ENCODE measurements at places on chromosomes 7 and 10.

DNA sequence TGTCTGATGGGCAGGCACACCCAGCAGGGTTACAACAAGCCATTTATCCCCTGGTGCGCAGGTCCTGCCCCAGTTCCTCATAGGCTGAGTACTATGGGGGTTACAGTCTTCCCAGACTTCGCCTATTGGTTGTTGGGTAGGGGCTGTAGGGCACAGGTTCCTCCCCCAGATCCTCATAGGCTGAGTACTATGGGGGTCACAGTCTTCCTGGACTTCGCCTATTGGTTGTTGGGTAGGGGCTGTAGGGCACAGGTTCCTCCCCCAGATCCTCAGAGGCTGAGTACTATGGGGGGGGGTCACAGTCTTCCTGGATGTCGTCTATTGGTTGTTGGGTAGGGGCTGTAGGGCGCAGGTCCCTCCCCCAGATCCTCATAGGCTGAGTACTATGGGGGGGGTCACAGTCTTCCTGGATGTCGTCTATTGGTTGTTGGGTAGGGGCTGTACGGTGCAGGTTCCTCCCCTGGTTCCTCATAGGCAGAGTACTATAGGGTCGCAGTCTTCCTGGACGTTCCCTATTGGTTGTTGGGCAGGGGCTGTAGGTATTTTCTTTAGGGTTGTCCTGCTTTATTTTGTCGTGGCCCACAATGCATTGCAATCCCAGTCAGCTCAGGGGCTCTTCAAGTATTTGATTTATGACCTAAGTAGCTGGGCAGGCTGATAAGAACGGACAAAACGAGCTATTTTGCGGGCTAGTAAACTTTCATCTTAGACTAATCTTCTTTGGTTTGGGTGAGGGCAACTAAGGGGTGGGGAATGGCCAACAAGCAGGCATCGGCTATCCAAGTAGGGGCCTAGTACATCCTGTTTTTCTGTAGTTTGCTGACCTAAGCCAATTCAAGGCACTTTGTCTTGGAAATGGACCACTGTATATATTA is 3.4 kb downstream of the LRRC27 start:
- peak; percentile 19 for DNase-seq

DNA sequence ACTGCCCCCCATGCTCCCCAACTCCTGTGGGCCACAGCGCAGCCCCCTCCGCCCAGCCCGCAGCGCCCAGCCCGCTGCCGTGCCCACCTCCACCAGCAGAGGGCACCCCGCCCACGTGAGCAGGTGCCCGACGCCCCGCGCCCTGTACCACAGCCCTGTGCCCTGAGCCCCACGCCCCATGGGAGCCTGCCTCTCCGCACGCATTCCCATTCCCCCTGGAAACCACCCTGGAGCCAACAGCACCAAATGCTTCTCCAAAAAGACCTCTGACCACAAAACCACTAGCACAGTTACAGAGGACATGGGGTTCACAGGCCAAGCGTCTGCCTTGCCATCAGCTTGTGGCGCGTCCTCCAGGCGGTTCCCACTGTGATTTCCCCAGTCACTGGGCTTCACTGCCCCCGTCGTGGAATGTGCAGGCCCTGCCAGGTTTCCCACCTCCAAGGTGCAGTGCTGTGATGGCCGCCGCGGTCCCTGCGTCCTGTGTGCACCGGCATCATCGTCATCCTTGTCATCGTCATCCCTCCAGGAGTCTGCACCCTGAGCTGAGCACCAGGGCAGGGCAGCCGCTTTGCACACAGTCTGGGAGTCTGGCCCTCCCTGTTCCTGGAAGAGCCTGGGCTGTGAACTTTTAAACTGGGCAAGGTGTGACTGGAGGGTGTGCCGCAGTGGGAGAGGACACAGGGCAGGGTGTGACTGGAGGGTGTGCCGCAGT is 61.7 kb downstream of the PWWP2B start:
- no peak for DNase-seq

DNA sequence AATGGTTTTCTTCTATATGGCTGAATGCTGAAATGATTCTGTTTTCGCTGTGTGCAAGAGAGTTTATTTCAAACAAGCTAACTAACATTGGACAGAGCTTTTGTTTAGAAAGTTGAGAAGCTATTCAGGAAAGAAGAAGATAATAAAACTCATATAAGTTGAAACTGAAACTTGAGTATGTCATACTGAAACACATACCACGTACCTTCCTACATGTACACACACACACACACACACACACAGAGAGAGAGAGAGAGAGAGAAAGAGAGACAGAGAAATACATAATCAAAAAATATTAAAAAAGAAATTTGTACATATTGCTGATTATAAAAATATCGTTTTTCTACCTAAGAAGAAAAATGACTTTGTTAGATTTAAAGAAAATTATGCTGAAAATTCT is 561.9 kb upstream of the KCND2 start:
- DNase-seq, result no peak

GRCh38 chr10:113061054-113061430 is 111.0 kb downstream of the TCF7L2 start:
- DNase-seq, result no peak

- no peak for DNase-seq
Measured at GRCh38 chr7:143437578-143437977, 5.7 kb upstream of the TAS2R60 start.

- DNase-seq, result no peak
Measured at GRCh38 chr7:43535810-43536585, 46.9 kb upstream of the STK17A start.

GRCh38 chr10:7102557-7103349 is 308.1 kb downstream of the SFMBT2 start:
- no peak for DNase-seq

DNA sequence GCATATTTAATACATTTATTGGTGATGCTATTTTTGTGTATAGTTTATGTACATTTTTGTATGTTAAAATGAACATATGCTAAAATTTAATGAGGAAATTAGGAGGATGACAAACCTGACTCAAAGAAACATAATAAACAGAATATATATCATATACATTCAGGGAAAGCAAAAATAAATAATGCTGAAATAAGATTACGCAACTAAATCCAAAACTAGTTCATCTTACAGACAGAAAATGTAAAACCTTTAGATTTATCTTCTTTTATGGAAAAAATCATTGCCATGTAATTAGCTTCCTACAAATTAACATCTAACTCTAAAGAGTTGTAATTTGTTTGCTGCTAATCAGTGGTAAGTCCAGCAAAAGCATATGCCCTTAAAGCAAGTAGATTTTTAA is 216.5 kb downstream of the PTN start:
- no peak for DNase-seq

DNA sequence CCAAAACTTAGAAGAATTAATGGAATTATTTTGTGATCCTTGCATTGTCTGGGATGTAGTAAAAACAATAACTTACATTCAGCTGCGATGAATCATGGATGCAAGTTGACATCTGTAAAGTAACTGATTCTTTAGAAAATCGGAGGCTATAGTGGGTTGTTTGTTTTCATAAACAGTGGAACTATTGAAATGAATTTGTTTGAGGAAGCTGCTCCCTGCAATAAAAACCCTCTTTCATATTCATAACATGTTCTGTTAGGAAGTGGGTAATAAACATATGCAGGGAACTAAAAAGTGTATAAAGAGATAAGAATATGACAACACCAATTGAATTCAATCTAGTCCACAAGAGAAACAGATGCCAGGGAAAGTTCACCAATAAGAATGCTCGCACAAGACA is 53.6 kb downstream of the AGMO start:
- DNase-seq, result no peak

DNA sequence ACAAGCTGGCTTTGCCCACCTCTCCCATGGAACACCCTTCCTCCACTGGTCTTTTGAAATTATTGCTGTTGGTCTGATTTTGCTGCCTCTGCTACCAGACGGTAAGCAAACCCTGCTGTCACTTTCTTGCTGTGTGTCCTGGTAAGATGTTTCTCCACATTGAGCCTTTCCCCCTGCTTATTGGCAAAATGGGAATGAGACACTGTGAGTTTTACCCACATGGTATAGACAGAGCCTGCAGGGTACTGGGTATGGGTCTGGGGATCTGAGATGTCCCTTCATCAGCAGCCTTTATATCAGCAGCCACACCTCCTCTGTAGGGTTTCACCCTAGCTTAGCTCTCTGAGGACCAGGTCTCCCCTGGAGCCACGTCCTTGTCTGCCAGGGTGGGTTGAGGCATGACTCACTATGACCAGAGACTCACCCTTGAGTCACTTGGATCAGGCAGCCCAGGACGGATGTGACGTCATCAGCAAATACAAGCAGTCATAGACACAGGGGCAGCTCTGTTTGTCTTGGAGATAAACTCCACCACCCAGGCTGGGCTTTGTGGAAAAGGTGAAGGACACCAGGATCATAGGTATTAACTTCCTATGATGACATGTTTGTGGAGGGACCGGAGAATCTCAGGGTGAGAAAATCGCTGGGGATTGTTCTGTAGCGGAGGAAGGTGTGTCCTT is 17.9 kb upstream of the BAIAP2L1 start:
- DNase-seq, result no peak
